ENCODE measurements at places on chromosomes 6 and 20.

GRCh38 chr20:36676701-36677421, 30.9 kb upstream of the SLA2 start:
- DNase-seq = no peak

DNA sequence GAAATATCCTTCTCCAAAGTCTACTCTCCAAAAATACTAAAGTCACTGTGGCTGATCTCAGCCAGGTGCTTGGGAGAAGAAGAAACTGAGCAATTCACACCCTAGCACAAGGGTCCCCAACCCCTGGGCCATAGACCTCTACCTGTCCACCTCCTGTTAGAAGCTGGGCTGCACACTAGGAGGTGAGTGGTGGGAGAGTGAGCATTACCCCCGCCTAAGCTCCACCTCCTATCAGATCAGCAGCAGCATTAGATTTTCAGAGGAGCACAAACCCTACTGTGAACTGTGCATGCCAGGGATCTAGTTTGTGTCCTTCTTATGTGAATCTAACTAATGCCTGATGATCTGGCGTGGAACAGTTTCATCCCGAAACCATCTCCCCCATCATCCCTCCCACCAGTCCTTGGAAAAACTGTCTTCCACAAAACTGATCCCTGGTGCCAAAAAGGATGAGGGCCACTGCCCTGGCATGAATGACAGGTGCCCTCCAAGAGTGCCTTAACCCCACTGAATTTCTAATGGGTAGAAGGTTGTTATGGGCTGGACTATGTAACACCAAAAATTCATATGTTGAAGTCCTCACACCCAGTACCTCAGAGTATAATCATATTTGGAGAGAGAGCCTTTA, 109.2 kb upstream of the CDYL start:
- no peak for DNase-seq

DNA sequence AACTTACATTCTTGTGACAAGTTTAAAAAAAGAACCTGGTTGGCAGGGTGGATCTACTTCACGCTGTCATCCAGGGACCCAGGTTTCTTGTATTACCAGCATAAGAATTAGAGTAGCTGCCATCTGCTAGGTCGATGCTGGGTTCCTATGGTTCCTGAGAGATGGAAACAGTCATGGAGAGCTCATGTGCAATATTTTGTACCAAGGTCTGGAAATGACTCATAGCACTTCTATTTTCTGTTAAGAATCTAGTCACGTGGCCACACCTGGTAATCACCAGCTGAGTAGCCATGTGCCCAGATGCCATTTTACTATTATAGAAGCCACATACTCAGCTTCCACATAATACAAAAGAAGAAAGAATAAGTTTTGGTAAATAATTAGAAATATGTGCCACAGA, 171.3 kb downstream of the CD83 start:
- DNase-seq = no peak

DNA sequence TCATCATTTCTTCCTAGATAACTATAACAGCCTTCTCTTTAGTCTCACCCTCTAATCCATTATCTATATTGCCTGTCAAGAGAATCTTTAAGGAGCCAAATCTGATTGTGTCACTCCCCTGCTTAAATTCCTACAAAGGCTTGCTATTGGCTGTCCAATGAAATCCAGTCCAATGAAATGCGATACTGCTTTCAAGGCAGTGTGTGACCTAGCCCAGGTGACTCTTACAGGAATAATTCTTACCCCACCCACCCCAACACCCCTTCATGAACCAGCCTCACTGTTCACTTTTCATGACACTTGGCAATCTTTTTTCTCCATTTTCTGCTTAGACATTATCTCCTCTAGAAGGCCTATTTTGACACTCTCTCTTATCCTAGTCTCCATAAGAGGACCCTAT, 163.3 kb upstream of the MARCKS start:
- DNase-seq = no peak

- DNase-seq = no peak
Measured at GRCh38 chr6:14149739-14150130, 32.2 kb downstream of the CD83 start.

- no peak for DNase-seq
Measured at GRCh38 chr6:152318278-152318677, 318.9 kb downstream of the SYNE1 start.

DNA sequence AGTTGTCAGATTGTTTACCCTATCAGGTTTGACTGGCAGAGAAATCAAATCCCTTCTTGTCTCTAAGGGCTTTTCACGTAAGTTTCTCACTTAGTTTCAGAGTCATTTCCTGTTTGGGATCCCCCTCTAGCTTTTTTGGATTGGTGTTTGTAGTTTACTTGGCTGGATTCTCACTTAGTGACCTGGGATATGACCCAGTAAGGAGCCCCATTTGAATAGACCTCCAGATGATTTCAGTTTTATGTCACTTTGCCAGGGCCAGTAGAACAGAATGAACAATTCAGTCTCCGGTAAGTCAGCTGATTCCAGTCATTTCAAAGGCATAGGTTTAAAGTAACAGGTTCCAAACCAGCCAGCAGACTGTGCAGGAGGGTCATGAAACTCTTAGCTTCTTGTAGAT, 8.2 kb downstream of the FAM135A start:
- no peak for DNase-seq

- no peak for DNase-seq
Measured at GRCh38 chr20:35062478-35062877, 30.1 kb downstream of the TRPC4AP start.

Data from NCI-H187 treated with DMSO at 0.1 percent for 48 hours (cell line).